ENCODE measurements at places on chromosomes 12 and 14.

DNA sequence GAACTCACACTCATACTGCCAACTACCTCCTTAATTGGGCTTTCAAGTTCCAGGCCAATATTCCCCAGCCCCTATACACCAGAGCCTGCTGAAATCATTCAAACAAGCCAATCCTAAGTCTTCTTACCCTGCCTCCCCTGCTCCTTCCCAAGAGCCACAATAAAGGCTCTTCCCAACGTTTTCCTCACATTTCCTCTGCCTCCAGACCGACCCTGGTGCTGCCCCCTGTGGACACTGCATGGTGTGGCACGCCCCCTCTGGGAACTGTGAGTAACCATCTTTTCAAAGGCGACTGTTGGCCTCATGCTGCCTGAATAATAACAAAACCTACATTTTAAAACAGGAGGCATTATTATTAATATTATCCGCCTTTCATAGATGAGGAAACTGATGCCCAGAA is 111.6 kb upstream of the NOS1 start:
- no peak for DNase-seq

DNA sequence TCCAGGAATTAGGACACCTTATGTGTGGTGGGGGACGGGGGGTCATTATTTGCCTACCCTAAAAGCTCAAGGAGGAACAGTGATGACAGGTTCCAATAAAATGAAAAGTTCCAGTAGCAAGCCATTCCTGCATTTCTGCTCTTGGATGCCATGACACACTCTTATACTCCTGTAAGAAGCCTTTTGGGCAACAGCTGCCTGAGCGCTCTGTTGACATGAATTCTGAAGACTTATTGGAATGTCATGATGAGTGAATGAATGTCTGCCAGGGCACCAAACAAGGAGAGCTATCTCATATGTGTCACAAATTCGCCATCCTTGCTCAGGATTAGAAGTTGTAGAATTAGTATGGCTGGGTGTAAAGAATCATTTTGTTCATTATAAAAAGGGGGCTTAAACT is 36.3 kb downstream of the PTGER2 start:
- DNase-seq = no peak

DNA sequence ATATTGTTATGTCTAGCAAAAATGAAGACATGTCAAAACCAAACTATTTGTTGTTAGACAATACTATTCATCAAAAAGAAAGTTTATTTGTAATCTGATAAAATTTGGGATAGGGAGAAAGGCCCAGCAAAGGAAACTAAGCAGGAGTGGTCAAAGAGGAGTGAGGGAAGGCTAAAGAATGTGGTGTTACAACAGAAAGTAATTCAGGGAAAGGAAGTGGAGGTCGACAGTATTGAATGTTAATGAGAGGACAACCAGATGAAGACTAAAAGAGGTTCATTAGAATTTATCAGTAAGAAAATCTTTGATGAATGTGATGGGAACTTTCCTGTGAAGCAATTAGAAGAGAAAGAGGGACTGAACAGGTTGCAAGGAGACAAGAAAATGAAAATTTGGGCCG is 33.9 kb downstream of the PLCZ1 start:
- no peak for DNase-seq

GRCh38 chr14:106681161-106681560 is 1154.8 kb downstream of the TMEM121 start:
- no peak for DNase-seq

DNA sequence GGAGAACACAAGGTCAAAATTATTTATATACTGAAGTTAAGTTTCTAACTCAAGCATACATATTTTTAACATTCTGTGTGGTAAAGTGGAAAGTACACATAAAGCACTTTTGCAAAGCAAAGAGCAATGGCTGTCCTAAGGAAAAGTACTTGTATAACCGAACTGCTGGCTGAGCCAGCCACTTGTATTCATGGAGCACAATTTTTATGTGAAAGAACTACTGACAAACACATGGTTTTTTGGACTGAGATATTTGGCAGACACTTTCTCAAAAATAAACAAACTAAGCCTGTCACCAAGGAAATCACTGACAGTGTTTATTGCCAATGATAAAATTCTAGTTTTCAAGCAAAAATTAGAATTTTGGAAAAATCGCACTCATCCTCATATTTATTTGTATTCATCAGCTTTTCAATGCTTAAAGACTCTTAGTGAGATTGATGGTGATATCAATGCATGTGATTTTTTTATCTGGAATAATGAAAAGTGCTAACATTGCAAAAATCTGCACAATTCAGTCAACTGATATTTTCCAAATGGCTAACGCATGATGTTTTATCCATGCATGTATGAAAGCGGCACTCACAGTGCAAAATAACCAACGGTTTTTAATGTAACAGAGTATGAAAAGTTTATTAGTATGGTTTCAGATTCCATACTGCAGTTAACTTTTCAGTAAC is 125.3 kb downstream of the IPO8 start:
- no peak for DNase-seq
